Activated naive CD8-positive, alpha-beta T cell treated with anti-CD3 and anti-CD28 coated beads for 36 hours (primary cell): ENCODE measurements at places on chromosomes 3 and 15. TPM values are rescaled to one million over a fixed set of nuclear protein-coding genes. Genes with fewer than 3 reads are reported as not detected.
A peak's percentile ranks its signal among the peaks of the same experiment; 100 is the strongest.

DNA sequence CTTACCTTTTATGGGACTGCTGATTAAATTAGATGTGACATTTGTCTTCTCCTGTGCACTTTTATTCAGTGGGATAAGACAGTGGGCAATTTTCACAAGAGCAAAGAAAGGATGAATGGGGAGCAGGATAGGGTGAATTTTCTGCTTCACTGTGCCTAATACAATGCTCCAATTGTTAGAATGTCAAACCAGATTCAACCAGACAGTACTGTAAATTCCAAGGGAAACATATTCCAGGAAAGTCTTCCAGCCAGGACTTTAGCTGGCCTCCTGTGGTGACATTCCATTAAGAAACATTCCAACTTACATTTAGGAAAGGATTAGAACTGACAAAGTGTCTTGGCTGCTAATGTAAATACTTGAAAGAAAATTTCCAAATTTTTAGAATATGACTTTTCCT lies 100.1 kb upstream of the PROK2 start:
- H3K27ac ChIP-seq: no peak overlapping the region
- peaks cover 31% of the 10 kb centered on the region for H3K27me3 ChIP-seq
- H3K4me1 ChIP-seq: no peaks in the 10 kb centered on the region
- H3K36me3 ChIP-seq: no peaks in the 10 kb centered on the region
- DNase-seq: no peak

DNA sequence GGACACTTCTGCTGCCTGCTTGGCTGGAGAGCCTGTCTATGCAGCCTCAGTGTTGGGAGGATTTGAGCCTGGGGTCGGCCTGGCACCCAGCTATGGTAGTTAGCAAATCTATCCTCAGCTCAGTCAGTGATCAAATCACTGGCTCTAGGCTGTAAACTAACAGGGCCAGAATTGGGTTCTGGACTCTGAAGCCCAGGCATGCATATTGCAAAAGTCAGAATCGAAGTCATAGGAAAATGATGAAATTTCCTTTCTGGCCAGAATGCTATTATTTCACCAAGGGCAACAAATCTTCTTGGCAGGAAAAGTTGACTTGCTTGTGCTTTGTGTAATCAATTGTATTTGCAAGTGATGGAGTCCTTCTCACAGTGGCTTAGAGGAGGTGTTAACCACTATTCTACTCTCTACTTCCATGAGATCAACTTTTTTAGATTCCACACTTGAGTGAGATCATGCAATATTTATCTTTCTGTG lies 482.6 kb upstream of the TPRG1 start:
- no peaks in the 10 kb centered on the region for H3K27me3 ChIP-seq
- H3K4me3 ChIP-seq: no peak overlapping the region
- H3K27ac ChIP-seq: no peak overlapping the region
- DNase-seq: no peak
- H3K36me3 ChIP-seq: peaks cover 3% of the 10 kb centered on the region

Gene PYGO1
- total RNA-seq: not detected

GRCh38 chr3:53171827-53172505 lies 11.0 kb downstream of the PRKCD start:
- no peaks in the 10 kb centered on the region for H3K36me3 ChIP-seq
- no peak overlapping the region for H3K27ac ChIP-seq
- no peak for DNase-seq
- no peak overlapping the region for H3K4me3 ChIP-seq
- no peaks in the 10 kb centered on the region for H3K27me3 ChIP-seq

GRCh38 chr3:147312786-147313280 lies 93.5 kb downstream of the ZIC4 start:
- no peaks in the 10 kb centered on the region for H3K4me1 ChIP-seq
- H3K4me3 ChIP-seq: no peak overlapping the region
- H3K27me3 ChIP-seq: no peaks in the 10 kb centered on the region
- no peaks in the 10 kb centered on the region for H3K36me3 ChIP-seq

GRCh38 chr3:4850211-4850927 lies 128.9 kb upstream of the BHLHE40 start:
- DNase-seq: peak; percentile 71
- peak overlapping the region; percentile 98 for H3K27ac ChIP-seq
- peaks cover 89% of the 10 kb centered on the region for H3K4me1 ChIP-seq
- H3K27me3 ChIP-seq: no peaks in the 10 kb centered on the region
- H3K36me3 ChIP-seq: peaks cover 51% of the 10 kb centered on the region

Gene CCDC9B
- 0.62 TPM for total RNA-seq

- no peak for DNase-seq
- peaks cover 10% of the 10 kb centered on the region for H3K36me3 ChIP-seq
- H3K27me3 ChIP-seq: no peaks in the 10 kb centered on the region
- H3K4me1 ChIP-seq: peaks cover 4% of the 10 kb centered on the region
- H3K4me3 ChIP-seq: no peak overlapping the region
These were observed 73.2 kb downstream of the AAGAB start for GRCh38 chr15:67181221-67181639.

Gene CEP19
- 5.6 TPM for total RNA-seq

Gene TMEM207
- total RNA-seq: not detected
